RPMI7951 (cell line): ENCODE measurements at places on chromosomes 4 and X. TPM values are rescaled to one million over a fixed set of nuclear protein-coding genes. Genes with fewer than 3 reads are reported as not detected.

Gene NUP62CL
- total RNA-seq: 0.29 TPM in 1 of 2 replicates, not detected in the other

- DNase-seq: peak; percentile 4
Observed at GRCh38 chr4:80732010-80732409, 298.5 kb upstream of the BMP3 start.

- no peak for DNase-seq
Observed at GRCh38 chrX:84441143-84441542, 61.1 kb downstream of the HDX start.

Gene AMBN
- total RNA-seq: not detected in 2 replicates

Gene TSPAN7
- total RNA-seq: 0.12 TPM in 1 of 2 replicates, not detected in the other

DNA sequence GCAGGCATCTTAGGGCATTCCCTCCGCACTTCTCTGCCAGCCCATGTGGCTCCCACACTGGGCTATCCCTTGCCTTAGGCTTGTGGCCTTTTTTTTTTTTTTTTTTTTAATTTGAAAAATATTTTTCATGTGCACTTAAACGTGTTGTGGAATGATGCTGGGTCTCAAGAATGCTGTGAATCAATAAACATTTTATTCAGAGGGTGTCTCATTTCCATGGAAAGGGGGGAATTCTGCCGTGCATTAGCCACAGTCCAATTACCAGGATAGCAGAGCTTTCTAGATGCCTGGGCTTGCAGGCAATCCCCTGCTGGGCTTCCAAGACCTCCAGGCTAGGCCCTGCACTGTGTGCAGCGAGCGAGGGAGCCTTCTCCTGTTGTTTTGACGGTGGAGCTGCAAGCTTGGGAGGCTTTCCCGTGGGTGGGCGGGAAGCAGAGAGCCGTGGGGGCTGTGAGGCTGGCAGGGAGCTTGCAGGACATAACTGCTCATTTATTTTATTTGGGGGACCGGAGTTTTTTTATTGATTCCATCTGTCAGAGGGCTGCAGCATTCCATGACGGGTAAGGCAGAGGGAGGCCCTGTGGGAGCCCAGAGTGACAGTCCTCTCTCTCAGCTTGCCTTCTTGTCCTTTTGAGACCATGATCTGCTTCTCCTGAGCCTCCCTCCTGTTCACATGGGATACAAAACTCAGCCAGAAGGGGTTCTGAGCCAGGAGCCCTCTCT, 2.6 kb upstream of the CPZ start:
- no peak for DNase-seq

Gene KIT
- 0.20 and 0.48 TPM in 2 replicates for total RNA-seq

Gene EGFL6
- total RNA-seq: not detected in 2 replicates

Gene IRAK1
- 38.1 and 44.2 TPM in 2 replicates for total RNA-seq

DNA sequence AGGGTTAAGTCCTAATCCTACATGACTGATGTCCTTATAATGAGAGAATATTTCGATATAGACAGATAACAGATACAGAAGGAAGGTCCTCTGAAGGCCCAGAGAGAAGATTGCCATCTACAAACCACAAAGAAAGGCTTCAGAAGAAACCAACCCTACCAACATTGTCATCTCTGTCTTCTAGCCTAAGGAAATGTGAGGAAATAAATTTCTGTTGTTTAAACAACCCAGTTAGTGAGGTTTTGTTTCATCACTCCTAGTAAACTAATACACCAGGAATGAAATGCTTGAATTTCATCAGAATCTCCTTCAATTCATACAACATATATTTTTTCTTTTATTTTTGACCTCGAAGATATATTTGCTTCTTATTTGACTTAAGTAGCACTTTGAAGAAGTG, 1527.8 kb downstream of the STIM2 start:
- DNase-seq: no peak

DNA sequence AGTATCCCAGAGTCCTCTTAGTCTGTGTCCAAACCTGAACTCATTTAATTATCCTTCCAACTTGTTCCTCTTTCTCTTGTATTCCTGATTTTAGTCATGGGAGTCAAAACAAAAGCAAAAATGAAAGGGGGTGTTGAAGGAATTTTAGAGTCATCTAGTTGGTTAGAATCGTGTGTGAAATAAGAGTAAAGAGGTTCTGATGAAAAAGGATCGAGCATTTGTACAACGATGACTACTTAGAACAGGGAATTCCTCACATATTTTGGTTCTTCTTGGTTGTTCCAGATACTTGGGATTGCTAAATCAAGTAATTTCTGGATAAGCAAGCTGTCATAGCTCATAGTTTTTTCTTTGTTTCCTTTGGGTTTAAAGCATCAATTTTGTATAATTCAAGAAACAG, 194.4 kb downstream of the BCOR start:
- DNase-seq: peak; percentile 56
